ENCODE measurements at places on chromosomes 12 and 14.

DNA sequence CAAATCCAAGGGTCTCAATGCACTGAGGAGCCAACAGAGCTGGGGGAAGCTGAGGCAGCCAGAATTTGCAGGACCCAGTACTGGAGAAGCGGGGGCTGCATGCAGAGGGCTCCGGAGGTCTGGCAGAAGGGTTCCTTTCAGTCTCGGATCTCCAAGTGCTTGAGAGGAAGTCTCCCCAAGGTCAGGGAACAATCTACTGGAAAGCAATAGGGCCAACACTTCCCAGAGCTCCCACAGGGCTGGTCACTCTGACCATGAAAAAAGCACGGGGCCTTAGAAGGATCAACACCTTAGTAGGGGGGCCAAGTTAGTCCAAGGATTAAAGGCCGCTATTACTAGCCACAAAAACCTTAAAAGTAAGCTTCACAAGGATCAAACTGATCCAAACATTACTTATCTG lies 31.7 kb downstream of the SPPL3 start:
- no peak for DNase-seq

GRCh38 chr14:66649498-66649897 lies 141.6 kb downstream of the GPHN start:
- no peak for DNase-seq

DNA sequence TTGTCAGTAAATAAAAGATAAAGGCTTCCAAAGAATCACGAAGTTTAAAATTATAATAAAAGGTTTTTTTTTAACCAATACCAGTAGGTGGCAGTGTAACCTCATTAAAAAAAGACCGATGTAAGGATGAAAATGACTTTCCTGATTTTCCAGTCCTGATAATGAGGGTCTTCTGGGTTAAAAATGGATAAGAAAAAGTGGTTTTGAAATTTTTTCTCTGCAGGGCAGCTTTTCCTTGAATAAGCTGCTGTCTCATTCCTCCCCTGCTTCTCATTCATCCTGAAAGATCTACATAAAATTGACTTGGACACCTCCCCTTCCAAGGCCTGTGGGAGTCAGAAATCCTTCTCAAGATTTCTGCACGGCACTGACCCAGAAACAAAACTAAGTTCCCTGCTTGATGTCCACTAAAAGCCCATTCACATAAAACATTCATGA lies 58.9 kb upstream of the FBXO33 start:
- DNase-seq = no peak

- no peak for DNase-seq
These were observed 18.3 kb downstream of the POP5 start for GRCh38 chr12:120562906-120563305.

GRCh38 chr14:77641534-77642341 lies 25.3 kb upstream of the SPTLC2 start:
- no peak for DNase-seq

DNA sequence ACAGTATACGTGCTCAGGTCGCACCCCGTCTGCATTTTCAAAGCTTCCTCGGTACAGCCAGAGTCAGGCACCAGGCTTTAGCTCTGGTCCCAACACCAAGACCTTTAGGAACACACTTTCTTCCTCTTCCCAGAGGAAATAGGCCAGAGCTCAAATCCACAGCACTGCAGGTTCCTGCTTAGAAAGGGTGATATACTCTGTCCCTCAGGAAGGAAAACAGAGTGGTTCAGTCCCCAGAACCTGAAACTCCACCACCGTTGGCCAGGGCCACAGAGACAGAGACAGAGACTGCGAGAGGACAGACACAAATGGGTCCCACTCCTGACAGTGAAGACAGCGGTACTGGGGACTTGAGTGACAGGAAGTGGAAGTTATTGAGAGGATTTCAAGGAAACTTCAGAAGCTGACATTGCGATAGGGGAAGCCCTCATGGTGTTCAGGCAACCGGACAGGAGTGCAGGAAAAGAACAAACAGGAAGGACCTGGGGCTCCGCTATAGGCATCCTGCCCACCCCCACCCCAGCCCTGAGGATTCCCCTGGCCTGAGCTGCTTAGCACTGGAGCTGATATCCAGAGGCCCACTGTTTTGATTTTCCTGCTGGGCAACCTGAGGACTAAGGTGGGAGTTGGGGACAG lies 5.5 kb upstream of the KRT8 start:
- no peak for DNase-seq

GRCh38 chr14:65792208-65792905 lies 379.8 kb downstream of the FUT8 start:
- DNase-seq = peak; percentile 37

- DNase-seq = no peak
These were observed 1.7 kb upstream of the NKX2-1 start for GRCh38 chr14:36521598-36522345.

DNA sequence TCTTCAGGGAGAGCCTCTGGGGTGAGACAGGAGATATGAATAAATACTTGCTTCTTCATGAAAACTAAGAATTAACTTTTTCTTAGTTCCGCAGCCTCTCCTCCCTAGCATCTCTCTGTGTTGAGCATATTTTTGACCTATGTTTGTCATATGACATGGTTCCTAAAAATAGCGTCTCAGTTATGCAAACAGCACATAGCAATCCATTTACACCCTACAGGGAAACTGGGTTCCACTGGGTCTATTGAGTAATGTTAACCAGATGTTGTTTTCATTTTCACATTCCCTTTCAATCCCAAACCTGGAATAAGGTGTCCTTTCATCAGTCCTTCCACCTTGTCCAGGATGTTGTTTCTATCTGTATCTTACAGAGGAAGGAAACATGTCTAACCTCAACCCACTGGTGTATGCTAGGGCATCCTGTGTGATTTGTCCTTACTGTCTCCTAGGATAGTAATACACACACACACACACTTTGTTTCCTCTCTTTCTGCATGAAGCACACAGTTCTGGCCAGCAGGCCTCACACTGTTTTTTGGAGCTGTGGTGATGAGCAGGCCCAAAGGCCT lies 1543.5 kb downstream of the AACS start:
- no peak for DNase-seq

DNA sequence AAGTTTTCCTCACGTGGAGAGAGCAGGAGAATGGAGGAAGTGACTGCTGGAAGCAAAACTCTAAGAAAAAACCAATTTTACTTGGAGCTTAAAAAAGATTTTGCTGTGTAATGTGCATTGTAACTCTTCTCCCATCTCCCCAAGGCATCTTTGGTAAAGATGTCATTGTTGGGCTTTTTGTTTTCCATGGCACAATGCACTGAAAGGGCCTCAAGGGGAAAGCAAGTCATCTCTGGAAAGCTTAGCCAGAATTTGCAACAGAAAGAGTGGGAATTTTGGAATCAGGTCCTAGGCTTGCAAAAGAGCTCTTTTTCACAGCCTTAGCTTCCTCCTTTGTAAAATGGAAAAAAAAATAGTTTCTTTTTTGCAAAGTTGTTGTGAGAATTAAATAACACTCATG lies 7.9 kb upstream of the PPM1A start:
- no peak for DNase-seq

- DNase-seq = no peak
These were observed 135.1 kb upstream of the PDZRN4 start for GRCh38 chr12:41053046-41053445.

DNA sequence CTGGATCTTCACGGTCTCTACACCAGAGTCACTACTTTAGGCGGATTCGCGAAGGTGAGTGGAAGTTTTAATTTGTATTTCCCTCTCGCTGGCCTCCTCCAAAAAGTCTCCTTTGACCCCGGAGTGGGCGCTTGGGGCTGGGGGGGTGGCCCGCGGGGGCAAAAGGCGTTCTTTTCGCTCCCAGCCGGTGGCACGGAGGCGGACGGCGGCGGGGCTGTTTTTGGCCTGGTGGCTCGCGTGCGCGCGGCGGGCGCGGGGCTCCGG lies 510 bp downstream of the ARID2 start:
- DNase-seq = no peak

GRCh38 chr12:44405297-44405696 lies 470.8 kb downstream of the NELL2 start:
- no peak for DNase-seq

DNA sequence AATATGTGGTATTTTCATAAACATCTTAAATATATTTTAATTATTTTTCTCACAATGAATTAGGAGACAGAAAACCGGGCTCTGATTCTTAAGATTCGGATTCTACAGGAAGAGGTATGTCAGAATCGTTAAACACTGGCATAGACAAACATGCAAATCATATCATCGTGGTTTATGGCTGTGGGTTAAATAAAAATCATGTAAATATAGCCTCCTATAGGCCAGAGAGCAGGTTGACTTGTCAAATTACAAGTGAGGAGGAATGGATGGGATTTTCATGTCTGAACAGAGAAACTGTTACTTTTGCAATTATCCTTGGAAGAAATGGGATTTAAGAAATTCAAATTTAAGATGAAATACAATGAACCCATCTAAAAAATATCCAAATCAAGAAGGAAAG lies 74.9 kb upstream of the BCAT1 start:
- DNase-seq = no peak

GRCh38 chr12:67501362-67501761 lies 147.2 kb upstream of the DYRK2 start:
- DNase-seq = no peak

DNA sequence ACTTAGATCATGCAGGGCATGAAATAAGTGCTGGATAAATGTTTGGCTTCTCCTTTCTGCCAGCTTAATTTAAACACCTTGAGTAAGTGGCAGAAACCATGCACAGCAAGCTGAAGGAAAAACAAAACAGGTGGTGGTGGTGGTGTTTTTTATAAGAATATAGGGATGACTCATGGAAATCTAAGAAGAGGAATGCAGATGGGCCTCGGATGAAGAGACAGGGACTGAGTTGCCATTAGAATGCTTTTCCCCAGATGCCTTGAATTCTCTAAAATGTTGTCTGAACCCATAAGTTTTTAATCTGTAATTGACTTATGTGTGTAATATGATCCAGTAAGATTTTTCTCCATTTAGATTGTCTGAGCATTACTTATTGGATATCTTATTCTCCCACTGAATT lies 93.1 kb upstream of the ZDHHC17 start:
- DNase-seq = peak; percentile 22

GRCh38 chr14:51860164-51860824 lies at the start of gene GNG2:
Gene GNG2, plus strand, starts transcription at chr14:51860612. Its CDS starts 90,067 bp downstream, at chr14:51950679.
- no peak for DNase-seq

DNA sequence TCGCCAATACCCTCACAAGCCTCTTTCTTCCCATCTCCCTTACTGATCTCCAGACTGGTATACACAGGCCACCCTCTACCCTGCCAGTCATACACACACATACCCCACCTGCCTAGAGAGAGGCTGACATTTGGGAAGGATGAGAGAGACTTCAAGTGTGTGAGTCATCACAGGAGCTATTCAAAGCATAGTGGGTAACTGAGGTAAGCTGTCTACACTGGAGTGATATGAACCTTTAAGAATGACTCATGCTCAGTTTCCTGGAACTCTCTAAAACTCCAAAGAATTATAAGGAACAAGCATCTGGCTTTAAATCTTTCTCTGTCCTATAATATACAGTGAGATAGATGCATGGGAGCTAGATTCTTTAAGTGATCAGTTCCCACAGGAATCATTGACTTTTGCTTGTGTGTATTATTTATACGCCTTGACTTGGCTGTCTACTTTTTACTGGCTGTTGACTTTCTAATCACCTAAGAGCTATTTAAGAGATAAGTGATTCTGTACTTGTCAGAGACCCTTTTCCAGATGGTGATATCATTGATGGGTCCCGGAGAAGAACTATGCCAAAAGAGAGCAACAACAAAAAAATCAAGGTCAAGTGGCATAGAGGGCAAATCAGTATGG lies 5.8 kb downstream of the IGF1 start:
- DNase-seq = no peak
